ENCODE measurements at places on chromosomes 5 and 9.

- DNase-seq = no peak
Measured at GRCh38 chr5:109324931-109325330, 84.8 kb downstream of the PJA2 start.

- DNase-seq = no peak
Measured at GRCh38 chr9:110410961-110411360, 73.3 kb upstream of the TXNDC8 start.

DNA sequence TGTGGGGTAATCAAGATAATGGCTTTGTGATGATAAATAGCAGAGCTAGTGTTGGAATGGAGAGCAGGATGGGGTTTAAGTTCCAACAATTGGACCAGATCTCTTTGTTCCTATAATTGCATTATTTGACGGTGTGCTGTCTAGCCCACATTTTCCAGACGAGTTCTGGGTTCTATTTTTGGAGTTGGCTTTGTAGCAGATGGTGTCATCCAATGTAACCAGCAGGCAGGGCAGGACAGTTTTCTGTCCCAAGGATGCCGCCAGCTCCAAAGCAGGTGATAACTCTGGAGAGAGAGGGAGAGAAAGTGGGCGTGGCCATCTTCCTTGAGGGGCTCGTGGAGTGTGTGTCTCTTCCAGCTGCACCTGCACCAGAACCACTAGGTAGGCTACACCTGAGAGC, 251.3 kb downstream of the KIF4B start:
- no peak for DNase-seq

DNA sequence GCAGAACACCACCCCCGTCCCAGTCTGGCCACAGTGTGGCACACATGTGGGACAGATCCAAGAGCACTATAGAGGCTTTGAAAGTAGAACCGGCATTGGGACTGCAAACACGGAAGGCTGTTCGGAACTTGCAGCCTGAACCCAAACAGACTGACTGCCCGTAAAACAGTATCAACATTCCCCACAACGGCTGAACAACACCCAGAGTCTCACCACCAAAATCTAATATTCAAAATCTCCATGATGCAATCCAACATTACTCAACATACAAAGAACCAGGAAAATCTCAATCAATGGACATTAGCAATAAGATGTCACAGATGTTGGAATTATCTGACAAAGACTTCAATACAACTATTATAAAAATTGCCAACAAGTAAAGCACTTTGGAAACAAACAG, 82.3 kb downstream of the ROR2 start:
- no peak for DNase-seq

DNA sequence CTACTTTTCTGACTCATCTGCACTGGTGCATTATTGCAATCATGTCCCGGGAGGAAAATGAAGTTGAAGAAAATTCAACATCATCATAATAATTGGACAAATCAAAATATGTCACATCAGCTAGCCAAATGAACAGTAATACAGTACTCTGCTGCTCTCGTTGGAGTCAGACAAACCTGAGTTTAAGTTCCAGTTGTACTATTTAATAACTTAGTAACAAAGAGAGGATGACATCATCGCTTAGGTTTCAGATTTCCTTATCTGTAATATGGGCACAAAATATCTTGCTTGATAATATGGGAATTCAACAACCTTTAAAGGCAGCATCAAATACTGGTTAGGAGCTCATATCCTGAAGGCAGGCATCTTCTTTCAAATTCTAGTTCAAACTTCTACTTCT, 1248.9 kb upstream of the ACO1 start:
- no peak for DNase-seq

GRCh38 chr5:127353796-127354195, 63.2 kb downstream of the MEGF10 start:
- no peak for DNase-seq

DNA sequence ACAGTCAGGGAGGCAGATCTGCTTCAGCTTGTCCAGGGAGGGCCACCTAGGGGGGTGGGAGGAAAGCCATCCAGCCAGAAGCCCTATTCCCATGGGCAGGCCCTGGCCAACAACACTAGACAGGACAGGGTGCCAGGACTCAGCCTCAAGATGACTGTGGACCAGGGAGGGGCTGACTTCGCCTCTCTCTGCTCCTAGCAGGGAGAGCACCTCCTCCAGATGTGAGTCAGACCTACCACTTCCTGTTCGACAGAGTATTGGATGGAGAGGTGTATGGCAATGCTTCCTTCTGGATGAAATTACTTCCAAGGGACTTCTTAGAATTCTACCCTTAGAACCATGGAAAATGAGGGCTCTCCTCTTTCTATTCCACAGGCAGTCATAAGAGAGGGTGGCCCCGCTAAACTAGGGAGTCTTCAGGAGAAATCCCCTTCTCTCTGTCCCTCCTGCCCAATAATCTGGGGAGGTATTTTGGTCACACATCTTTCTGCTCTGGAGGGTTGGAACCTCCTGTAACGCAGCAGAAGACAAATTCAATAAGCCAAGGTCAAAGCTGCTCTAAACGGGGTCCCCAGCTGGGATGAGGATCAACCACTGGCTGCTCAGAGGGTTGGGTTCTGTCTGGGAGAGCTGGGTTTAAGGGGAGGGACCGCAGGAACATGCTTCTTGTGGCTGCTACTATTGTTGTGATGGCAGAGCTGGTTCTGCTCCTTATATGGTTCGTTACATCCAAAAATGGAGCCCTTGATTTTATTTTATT, 23.2 kb upstream of the RCL1 start:
- DNase-seq = no peak

GRCh38 chr5:2575292-2575691, 176.2 kb downstream of the IRX2 start:
- DNase-seq = no peak

GRCh38 chr9:76438841-76439588, 20.0 kb upstream of the GCNT1 start:
- no peak for DNase-seq

Measured in hypothalamus (tissue), 51 donors.